Stimulated activated CD4-positive, alpha-beta T cell treated with anti-CD3 and anti-CD28 coated beads, TNF-alpha, amount 100 ng/mL, for 4 hours (primary cell): ENCODE measurements at places on chromosomes 7 and 10.

DNA sequence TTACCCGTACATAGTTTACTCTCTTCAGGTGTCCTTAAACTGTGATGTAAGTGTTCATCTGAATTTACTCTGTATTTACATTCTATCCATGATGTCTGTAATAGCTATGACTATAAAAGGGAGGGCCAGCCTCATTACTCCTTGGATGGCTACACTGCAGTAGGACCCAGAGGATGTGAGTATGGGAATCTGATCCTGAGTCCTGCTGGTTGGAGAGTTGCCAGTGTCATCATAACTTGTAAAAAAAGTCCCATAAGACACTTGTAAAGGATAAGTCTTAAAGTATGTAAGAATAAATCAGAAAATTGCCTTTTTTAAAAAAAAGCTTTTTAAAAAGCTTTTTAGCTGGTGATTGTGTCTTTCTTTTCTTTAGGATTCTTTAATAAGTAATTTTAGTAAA lies 95.4 kb downstream of the PPP1R9A start:
- DNase-seq, result no peak

GRCh38 chr10:78188446-78188845 lies 154.8 kb downstream of the RPS24 start:
- DNase-seq, result no peak

DNA sequence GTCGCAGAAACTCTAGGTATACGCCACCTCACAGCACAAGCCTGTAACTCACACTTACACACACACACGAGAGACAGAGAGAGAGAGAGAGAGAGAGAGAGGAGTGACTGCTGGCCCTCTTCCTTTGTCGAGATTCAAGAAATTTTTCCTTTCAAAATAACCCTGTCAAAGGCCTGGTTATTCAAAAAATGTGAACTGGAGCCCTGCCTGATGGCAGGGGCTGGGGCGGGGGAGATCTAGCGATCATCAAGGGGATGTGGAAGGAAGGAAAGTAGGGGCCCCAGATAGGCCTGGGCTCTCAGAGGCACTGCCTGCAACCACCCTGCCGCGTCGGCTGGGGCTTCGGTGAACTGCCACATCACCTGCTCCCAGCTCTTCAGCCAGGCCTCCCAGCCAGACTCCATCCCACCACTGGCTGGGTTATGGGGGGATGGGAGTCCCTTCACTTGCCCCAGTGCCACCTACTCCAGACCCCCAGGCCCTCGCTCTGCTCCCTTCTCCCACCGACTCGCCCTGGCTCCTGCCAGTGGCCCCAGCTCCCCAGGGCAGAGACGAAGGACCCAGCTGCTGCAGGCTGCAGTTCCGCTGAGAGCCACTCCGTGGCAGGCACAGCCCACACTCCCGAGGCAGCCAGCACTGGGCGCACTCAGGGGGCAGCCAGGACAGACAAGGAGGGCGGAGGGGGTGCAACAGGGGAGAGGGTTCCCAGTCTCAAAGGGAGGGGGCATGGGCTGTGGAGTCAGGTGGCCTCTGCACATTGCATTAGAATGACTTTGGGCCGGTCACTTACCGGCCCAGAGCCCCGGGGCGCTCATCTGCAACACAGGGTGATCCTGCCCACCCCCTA lies 15.3 kb downstream of the KCNH2 start:
- peak; percentile 31 for DNase-seq

- no peak for DNase-seq
These were observed 11.0 kb downstream of the RASGEF1A start for GRCh38 chr10:43255634-43256431.

DNA sequence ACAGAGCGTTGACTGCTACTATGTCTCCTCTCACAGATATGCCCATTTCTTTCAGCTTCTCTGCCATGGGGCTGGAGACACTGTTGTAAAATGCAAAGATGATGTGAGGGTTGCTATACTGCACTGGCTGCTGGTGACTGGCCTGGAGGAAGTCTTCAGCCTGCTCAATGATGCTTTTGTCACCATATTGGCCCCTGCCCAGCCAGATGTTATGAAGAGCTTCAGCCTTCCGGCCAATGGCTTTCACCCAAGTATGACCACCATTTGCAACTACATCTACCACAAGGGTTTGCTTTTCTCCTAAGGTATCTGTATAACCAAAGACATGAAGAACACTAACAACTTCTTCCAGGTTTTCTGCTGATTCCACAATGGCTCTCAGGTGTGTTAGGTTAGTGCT lies 1.6 kb downstream of the C7orf25 start:
- DNase-seq, result no peak

DNA sequence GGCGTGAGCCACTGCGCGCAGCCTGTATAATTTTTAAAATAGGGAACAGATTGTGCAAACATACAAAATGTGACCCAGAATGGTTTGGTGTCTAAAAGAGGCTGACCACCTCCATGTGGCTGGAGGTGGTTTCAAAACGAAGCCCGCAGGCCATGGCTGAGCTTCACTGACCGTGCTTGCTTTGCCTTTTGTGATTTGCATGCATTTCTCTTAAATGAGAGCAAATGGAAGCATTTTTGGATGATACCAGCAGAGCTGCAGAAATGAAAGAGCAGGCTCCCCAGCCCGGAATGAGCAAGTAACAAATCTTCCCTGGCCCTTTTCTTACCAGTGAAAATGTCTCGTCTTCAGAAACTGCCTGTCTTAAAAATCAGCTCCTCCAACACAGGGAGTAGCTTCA lies 239.9 kb downstream of the CAMK1D start:
- no peak for DNase-seq

GRCh38 chr7:55086413-55087201 lies 67.8 kb downstream of the EGFR start:
- no peak for DNase-seq

DNA sequence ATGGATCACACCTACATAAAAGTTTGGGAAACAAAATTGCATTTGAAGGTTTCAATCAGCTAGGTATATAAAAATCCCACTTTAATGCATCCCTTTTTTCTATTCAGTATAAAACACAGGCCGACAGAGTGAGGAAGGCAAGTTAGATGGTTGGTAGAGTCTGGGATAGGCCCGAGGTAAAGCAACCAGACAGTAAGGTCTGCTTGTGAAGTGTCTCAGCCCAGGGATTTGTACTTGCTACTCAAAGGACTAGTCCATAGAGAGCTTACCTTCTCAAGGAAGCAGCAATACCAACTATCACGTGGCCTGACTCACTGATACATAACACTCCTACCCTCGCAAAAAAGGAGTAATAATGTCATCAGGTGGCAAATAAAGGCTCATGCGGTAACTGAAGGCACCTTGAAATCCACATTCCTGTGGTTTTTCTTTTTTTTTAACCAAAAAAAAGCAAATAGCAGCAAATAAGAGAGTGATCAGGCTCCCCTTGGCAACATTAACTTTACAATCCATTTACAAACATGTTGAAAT lies 56.2 kb upstream of the ATP6V0A4 start:
- no peak for DNase-seq

DNA sequence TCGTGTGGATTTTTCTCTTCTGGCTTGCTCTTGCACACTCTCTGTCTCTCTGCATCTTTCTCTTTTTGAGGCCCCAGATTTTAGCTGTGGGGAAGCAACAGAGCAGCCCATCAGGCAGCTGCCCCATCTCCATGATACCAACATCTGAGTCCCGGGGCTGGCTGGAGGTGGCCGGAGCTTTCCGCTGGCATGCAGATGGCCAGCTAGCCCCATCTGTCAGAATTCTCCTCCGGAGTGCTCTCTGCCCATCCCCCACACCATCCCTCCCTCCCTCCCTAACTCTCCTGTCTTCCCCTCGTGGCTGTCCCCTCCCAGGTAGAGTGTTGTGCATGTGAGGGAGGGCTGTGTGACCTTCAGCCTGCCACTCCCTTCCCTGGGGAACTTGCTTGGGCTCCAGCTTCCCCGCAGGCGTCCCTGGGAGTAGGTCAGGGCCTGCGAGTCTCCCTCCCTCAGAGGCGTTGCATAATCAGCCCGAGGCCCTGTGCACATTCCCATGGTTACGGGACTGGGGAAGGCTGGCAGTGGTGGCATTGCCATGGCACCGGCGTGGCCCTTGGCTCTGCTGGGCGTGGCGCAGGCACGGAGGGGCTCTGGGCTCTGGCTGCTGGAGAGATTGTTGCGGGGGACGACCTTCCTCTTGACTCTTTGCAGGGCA lies 24.7 kb downstream of the GHRHR start:
- no peak for DNase-seq

- DNase-seq, result peak; percentile 61
These were observed 10.4 kb downstream of the ATG9B start for GRCh38 chr7:151013733-151014497.

- DNase-seq, result no peak
These were observed 360.4 kb downstream of the EXOC4 start for GRCh38 chr7:133613250-133613790.

- no peak for DNase-seq
These were observed 2.2 kb upstream of the NOM1 start for GRCh38 chr7:156947120-156947843.

- DNase-seq, result no peak
These were observed 464.5 kb upstream of the ZMIZ1 start for GRCh38 chr10:78604286-78604685.

- no peak for DNase-seq
These were observed 9.0 kb downstream of the CUTC start for GRCh38 chr10:99740933-99741559.

DNA sequence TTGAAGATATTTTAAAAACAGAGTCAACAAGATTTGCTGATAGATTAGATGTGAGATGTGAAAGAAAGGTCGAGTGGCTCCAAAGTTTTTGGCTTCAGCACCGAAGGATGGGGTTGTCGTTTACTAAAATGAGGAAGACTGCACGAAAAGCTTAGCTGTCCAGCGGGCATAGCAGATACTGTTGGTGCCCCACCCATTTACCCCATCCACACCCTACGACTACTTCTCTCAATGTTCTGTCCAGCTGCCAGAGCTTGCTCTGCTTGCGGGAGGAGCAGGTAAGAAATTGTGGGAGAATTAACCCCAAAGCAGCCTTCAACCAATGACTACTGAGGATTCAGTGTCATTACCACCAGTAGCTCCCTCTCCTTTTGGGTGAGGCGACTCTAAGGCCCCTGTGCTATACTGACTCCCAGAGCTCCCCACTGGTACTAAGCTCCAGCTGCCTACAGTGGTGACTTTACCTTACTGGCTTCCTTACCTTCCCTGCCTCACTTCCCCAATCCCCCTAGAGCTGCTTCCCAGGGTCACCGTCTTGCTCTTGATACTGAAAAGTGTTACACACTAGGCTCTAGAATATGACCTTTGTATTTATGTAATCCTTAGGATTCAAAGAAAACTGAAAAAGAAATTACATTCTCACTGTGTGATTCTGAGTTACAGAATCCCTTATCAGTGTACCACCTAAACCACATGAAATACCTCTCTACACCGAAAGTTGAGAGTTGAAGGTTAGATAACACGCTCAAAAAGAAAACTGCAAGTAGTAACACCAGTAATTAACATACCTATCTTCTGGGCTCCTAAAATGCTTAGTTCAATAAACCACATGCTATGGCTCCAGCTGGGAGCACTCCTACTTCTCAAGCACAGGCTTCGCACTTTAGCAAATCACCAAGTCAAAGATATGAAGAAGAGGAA lies 22.3 kb downstream of the CACUL1 start:
- no peak for DNase-seq

GRCh38 chr10:34141032-34141680 lies 673.9 kb downstream of the PARD3 start:
- no peak for DNase-seq

GRCh38 chr10:29007748-29008610 lies 280.9 kb upstream of the LYZL1 start:
- no peak for DNase-seq

DNA sequence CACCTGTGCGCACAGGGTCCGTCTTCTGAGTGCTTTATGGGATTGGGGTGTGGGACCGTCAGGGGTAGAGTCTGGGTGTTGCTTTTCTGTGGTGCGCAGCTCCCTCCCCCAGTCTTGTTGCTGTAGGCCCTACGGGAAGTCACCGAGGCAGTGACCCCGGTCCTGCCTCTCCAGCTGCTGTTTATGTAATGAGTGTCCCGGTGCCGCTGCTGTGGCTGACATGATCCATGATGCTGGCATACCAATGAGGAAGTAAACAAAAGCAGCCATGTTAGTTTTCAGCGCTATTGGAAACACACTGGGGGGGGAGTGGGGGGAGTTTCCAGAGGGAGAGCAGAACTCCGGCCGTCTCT lies 1.1 kb downstream of the TRIM8 start:
- no peak for DNase-seq

GRCh38 chr7:105268056-105268455 lies 120.7 kb downstream of the SRPK2 start:
- DNase-seq, result no peak

GRCh38 chr10:10612151-10612550 lies 405.5 kb upstream of the CELF2 start:
- no peak for DNase-seq
